ENCODE measurements at places on chromosomes 2 and 18. TPM values are rescaled to one million over a fixed set of nuclear protein-coding genes. Genes with fewer than 3 reads are reported as not detected.
A peak's percentile ranks its signal among the peaks of the same experiment; 100 is the strongest.

DNA sequence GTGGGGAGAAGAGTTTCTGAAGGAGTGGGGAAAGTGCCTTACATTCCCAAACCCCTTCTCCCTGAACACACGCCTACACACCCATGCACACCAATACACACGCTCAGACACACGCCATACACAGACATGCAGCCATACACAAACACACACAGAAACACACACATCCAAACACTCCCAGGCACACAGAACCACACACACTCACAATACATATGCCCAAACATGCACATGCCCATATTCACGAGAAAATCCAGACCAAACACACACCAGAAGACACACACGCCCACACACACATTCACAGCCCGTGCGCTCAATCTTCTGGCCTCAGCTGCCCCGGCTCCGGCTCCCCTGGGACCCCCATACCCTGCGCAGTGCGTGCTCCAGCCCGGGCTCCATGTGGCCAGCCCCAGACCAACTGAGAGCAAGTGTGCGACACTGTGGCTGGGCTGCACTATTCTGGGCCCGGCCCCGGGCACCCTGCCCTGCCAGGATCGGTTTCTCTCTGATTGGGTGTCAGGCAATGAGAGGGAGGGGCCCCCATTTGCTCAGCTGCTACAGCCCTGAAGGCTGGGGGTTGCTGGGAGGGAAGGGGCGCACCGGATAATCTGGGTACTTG lies at the start of gene PRKAG3:
TSS of gene PRKAG3 (minus strand) at position 426 of the 613 bp plus-strand sequence.
- no peak for DNase-seq

DNA sequence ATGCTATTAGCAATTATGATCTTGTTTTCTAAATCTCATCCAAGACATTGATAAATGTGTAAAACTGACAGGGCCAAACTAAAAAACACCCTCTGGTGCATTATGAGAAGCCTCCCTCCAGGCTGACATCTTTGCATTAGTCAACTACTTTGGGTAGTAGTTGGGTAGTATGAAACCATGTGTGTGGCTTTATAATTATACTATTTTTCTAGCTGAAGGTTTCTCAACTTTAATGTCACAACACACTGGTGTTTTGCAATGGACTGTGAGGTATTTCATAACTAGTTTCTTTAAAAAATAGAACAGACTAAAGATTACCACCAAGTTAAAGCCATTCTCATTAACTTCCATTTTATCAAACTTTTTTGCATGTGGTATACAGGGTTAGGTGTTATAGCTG lies 73.1 kb upstream of the RBMS1 start:
- DNase-seq: no peak

- DNase-seq: no peak
Measured at GRCh38 chr2:216878072-216878471, 18.2 kb upstream of the TNP1 start.

DNA sequence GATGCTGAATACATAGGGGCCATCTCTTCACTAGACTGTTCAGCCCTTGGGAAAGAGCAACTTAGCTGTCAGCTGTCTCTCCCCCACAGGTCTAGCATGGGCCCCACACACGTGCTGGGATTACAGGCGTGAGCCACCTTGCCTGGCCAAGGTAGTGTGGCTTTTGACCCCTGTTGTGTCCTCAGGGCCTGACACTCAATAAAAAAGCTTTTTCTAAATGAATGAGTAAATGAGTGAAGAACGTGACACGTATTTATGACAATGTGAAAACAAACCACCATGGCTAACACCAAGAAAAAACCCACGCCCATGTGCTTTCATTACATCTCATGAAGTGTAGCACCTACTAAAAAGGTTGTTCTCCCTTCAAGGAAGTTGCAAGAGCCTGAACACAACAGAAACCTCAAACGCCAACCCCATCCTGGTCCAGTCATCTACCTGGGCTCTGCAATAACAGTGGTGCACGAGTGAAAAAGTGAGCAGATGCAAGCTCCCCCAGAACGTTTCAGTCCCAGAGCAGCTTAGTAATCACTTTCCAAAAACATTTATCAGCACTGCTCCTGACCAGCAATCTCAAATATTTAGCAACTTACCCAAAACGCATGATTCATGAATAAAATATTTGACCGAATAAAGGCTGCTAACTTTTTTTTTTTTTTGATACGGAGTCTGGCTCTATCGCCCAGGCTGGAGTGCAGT lies 3.4 kb downstream of the WDFY1 start:
- DNase-seq: peak; percentile 95

DNA sequence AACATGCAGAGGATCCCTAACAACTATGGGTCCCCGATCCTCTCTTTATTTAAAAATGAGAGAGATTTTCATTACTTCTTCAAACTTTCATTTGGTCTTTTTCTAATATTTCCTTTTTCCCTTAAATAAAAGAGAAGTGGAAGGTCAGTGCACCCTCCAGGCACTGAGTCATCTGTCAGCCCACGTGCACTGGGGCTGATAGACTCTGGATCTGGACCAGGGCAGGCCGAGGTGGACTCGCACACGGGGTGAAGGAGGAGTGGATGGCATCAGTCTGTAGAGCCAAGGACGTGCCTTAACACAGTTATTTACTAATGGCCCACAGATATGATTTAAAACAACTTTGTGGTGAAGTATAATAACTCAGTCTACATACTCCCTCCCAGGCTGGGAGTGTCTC lies 214.4 kb upstream of the TMEM200C start:
- no peak for DNase-seq

DNA sequence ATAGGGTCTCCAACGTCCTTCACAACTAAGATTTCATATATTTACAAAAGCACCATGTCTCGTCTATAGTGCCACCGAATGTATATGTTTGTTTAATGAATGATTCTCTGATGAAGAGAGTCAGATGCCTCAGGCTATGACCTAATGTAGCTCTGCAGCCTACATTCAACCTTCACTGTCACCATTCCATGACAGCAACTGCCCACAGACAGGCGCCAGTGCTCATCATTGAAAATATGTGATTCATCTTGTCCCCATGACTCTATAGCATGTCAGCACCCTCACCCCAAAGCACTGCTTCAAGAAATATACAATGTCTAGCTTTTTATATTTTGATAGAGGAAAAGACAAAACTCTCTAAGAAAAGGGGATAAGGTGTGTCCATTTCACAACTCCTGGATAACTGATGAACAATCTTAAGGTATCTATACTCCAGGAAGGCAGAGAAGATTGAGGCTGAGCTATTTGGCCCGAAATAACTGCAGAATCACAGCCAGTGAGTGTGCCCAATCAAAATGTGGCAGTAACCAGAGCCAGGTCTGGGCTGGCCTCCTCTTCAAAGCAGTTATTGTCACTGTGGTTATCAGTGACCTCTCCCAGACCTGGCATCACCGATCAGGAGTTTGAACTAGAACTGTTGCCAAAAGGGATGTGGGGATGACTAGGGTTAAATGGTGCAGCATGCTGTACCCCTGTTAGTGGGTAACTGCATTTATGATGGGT lies 246.6 kb downstream of the SETBP1 start:
- no peak for DNase-seq

DNA sequence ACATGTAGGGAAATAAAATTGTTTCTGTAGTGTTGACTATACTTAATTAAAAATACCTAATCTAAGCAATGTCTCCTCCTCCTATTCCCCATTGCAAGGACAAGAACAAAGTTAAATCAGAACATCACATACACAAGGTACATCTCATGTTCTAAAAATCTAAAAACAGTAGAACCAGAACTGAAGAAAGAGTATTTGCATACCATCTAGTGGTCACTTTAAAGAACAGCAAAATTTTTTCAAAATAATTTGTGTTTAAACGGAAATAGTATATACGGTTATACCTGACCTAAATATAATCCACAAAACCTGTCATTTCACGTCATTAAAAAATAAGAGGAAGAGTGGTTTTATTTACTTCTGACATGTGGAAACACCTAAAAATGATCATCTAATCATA lies 294.3 kb upstream of the KCNH7 start:
- DNase-seq: no peak

DNA sequence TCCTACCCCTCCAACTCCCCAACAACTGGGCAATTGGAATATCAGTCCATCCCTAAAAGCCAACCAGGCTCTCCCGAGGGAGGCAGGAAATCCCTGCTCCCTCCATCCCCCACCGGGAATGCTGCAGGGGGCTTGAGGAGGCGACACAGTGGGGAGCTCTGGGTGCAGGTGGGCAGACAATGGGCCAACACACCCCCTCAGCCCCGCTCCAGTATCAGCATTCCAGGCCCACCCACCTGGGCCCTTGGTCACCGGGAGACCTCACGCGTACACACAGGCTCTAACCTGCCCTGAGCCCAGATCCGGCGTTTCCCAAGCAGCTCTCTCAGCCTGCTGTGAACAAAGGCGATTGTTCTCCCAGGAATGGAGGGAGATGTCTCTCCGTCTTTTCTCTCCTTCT lies 37.6 kb upstream of the FZD7 start:
- DNase-seq: no peak

DNA sequence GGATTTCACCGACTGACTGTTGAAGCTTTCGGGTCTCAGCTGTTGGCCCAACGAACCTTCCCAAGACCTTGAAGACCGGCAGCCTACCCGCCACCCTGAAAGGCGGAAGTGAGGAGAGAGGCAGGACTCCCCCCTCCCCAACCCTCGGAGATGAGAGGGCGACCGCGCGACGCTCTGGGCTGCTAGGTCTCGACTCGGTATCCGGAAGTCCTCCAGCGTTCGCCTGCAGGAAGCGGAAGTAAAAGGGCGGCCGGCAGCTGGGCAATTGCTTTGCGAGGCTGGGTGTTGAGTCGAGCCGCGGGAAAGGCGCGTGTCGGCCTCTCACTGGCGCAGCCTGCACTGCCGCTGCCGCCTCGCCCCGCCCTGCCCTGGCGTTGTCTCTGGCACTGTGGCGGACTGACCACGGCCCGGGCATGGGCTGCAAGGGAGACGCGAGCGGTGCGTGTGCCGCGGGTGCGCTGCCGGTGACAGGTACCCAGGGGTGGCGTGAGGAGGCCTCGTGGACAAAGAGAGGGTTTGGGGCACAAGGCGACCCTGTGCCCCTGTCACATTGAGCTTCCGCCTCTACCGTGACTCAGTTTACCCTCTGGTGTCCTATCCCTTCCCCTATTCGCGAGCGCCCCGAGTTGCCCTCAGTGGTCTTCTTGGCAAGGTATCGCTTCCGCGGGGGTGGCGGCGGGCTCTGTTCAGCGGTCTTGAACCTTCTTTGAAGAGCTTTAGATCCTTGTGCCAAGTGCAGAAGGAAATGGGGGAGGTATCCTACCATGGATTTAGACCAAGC lies at the start of gene UGGT1:
TSS of gene UGGT1 (plus strand) at position 256 of the 781 bp plus-strand sequence. CDS start at position 414, 158 bp downstream.
- DNase-seq: peak; percentile 95

- no peak for DNase-seq
Measured at GRCh38 chr2:33532966-33533365, 56.5 kb downstream of the RASGRP3 start.

DNA sequence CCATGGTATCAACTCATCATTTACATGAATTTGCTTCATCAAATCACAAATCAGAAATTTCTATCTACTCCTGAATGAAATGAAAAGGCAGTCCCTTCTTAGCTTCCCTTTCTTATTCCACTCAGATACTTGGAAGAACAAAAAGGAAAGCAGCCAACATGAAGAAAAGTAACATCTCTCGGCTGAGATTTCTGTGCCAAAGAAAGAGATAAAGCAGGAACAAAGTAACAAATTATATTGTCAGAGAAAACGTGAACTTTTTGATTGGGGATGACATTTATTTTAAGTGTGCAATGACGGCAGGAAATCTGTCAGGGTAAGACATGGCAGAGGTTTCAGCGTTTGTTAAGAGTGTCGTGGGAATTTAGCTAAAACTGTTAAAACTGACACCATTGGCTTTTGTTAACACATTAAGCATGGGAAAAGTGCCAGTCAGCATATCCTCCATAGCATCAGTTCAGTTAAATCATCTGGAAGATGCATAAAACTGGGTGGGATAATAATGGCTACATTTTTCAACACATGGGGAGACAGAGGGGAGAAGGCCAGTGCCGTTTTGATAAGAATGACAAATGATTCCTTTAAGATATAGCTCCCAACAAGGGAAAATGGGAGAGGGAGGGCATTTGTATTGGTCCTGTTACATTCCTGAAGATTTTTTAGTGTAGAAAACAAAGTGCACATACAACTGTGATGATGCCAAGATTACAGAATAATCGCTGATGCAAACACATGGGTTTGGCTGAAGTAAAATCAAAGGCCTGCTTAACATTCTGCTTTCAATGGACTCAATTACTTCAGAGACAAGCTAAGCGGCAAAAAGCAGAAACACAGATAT lies 211.6 kb downstream of the ZNF521 start:
- no peak for DNase-seq

DNA sequence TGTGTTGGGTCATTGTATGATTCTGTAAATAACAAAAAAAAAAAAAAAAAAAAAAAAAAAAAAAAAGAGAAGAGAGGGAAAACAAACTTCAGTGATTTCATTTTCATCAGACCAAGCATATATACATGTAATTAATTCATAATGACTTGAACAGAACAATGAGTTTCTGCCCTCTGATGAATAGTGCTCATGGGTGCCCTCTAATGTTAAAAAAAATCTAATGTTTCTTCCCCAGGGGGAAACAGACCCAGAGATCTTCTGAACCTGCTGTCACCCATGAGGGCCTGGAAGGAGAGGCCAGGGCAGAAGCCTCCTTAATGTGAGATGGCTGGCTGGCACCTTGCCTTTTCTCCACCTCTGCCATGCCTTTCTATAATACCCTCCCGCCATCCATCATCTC lies 289.2 kb downstream of the ZNF521 start:
- no peak for DNase-seq

- no peak for DNase-seq
Measured at GRCh38 chr2:169625781-169626180, 41.6 kb downstream of the PPIG start.

- DNase-seq: no peak
Measured at GRCh38 chr2:126050991-126051736, 604.8 kb upstream of the GYPC start.

DNA sequence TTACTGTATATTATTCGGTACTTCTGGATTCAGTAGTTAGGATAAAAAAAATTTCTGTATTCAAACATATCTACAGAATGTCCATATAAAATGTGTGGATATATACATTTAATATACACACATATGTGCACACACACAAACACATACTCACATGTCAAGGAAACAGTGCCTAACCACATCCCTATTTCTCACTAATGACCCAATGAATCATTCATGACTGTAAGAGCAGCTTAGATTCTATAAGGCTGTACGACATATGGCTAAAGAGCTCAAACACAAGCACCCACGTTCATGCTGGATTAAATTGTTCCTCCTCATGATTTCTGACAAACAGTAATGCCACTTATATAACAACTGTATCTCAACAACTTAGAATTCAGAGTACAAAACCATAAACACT lies 457.3 kb downstream of the ADCYAP1 start:
- no peak for DNase-seq

GRCh38 chr18:22459491-22459890 lies 41.8 kb upstream of the CTAGE1 start:
- no peak for DNase-seq

GRCh38 chr2:169131587-169132512 lies 62.5 kb downstream of the DHRS9 start:
- no peak for DNase-seq

Gene HOXD10
- not detected for total RNA-seq

Gene COPS7B
- 46.3 TPM for total RNA-seq

Gene RNU2-63P
- 3.9 TPM for total RNA-seq

Gene ADRA2B
- 0.55 TPM for total RNA-seq

Gene SUCLG1
- total RNA-seq: 59.5 TPM

Gene RAMP1
- 48.5 TPM for total RNA-seq

Gene IL1RL1
- total RNA-seq: 0.55 TPM

Gene SDC1
- total RNA-seq: 128 TPM
